ENCODE measurements at places on chromosomes 11 and 22.

GRCh38 chr22:37533995-37534394 lies 14.8 kb upstream of the CARD10 start:
- peak overlapping the region; percentile 53 for H3K27ac ChIP-seq
- H3K36me3 ChIP-seq = no peaks in the 10 kb centered on the region
- peaks cover 24% of the 10 kb centered on the region for H3K4me1 ChIP-seq
- DNase-seq = peak; percentile 74

GRCh38 chr22:46969491-46969890 lies 207.0 kb downstream of the TBC1D22A start:
- no peak overlapping the region for H3K4me3 ChIP-seq
- H3K27ac ChIP-seq = no peak overlapping the region
- no peaks in the 10 kb centered on the region for H3K36me3 ChIP-seq
- H3K4me1 ChIP-seq = no peaks in the 10 kb centered on the region

DNA sequence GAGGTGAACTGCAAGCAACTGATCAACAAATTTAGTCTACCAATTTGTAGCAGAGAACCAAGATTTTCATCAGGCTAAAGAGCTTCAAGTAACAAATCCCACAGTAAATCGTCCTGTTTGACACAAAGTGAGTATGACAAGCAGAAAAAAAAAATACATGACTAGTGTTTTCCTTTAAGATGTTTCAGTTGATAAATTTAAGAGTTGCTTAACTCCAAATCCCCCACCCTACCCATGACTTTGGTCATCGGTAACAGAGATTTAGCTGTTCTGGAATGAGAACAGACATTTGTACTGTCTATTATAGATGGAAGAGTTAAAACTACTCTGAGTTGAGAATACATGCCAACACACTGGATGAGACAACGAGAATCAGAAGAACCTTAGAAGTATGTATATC lies 165.0 kb upstream of the MTMR2 start:
- H3K4me3 ChIP-seq = no peak overlapping the region
- H3K27me3 ChIP-seq = no peaks in the 10 kb centered on the region
- DNase-seq = no peak

- no peaks in the 10 kb centered on the region for H3K36me3 ChIP-seq
- DNase-seq = no peak
- no peak overlapping the region for H3K4me3 ChIP-seq
- H3K27me3 ChIP-seq = no peaks in the 10 kb centered on the region
Measured at GRCh38 chr11:3886985-3887384, 31.5 kb downstream of the STIM1 start.

GRCh38 chr11:78516281-78516680 lies 58.4 kb downstream of the NARS2 start:
- DNase-seq = no peak
- no peaks in the 10 kb centered on the region for H3K4me1 ChIP-seq
- H3K4me3 ChIP-seq = no peak overlapping the region
- no peaks in the 10 kb centered on the region for H3K27me3 ChIP-seq
- H3K27ac ChIP-seq = no peak overlapping the region

DNA sequence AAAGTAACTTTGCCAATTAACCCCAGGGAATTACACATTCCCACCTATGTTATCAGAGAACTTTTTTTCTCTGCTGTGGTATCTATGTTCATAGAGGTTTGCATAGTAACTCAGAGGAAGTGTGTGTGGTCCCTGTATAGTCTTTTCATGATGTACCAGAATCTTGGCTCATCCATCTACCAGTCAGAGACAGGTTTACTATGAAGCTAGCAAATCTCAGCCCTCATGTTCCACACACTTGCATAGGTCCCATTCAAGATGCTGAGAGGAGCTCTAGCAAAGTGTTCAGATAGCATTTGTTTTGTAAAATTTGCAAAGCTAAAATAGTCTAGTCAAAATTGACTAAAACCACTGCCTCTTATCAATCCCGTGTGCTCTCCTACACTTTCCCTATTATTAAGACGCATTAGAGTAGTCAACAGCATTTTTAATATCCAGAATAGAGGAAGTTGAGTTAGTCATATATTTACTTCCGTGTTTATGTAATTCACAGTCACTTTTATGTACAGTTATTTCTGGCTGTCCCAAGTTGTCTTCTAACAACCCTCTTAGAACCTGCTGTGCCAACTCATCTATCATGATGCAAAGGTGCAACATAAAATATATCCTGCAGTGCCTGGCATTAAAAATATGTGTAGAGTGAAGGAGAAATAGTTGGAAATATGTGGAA lies 184.2 kb downstream of the FAM76B start:
- H3K27me3 ChIP-seq = 0 out of 2 replicates have a peak, but pooled peaks cover 7% of the 10 kb centered on the region
- H3K4me3 ChIP-seq = no peak overlapping the region
- DNase-seq = peak; percentile 12
- H3K36me3 ChIP-seq = no peaks in the 10 kb centered on the region

GRCh38 chr11:74636630-74637184 lies 44.3 kb downstream of the POLD3 start:
- peak overlapping the region; percentile 44 for H3K27ac ChIP-seq
- H3K4me3 ChIP-seq = no peak overlapping the region
- DNase-seq = peak; percentile 80
- peaks cover 20% of the 10 kb centered on the region for H3K4me1 ChIP-seq

DNA sequence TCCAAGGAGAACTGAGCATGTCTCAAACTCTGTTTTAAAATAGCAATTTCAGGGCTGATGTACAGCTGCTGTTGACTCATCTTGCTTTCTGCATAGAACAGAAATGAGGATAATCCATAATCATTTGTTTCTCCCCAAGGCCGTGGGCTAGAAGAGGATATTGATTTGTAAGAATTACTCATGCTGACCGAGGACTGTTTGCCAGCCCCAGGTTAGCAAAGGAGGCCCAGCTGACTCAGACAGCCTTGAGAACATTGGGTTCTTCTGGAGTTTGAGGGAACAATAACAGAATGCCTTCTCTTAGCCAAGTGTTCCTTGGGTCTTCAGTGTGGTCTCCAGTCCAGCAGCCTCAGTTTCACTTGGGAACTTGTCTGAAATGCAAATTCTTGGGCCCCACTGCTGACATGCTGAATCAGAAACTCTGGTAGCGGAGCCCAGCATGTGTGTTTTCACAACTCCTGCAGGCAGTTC lies 92.0 kb downstream of the ZC3H12C start:
- DNase-seq = peak; percentile 82
- H3K4me3 ChIP-seq = no peak overlapping the region
- H3K27ac ChIP-seq = peak overlapping the region; percentile 63
- peaks cover 37% of the 10 kb centered on the region for H3K4me1 ChIP-seq

GRCh38 chr11:43576803-43577521 lies 103.6 kb upstream of the HSD17B12 start:
- no peak overlapping the region for H3K4me3 ChIP-seq
- H3K27ac ChIP-seq = no peak overlapping the region
- peaks cover 67% of the 10 kb centered on the region for H3K27me3 ChIP-seq
- H3K36me3 ChIP-seq = no peaks in the 10 kb centered on the region
- peak; percentile 48 for DNase-seq

DNA sequence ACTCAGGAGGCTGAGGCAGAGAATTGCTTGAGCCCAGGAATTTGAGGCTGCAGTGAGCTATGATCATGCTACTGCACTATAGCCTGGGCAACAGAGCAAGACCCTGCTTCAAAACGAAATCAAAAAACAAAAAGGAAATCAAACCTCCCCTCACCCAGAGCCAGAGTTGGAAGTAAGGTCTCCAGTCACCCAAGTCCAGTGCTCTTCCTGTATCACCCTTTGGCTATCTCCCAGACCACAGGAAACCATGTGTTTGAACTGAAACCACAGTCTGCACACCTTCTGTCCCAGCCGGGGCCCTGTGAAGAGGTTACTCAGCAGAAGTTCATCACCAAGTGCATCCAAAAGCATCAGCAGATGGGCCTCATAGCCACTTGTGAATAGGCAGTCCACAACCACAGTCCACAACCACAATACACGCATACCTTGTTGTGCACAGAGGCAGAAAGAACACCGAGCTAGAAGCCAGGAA lies 4.6 kb downstream of the MYH9 start:
- peaks cover 10% of the 10 kb centered on the region for H3K36me3 ChIP-seq
- H3K4me1 ChIP-seq = peaks cover 34% of the 10 kb centered on the region
- peak; percentile 87 for DNase-seq
- no peaks in the 10 kb centered on the region for H3K27me3 ChIP-seq

DNA sequence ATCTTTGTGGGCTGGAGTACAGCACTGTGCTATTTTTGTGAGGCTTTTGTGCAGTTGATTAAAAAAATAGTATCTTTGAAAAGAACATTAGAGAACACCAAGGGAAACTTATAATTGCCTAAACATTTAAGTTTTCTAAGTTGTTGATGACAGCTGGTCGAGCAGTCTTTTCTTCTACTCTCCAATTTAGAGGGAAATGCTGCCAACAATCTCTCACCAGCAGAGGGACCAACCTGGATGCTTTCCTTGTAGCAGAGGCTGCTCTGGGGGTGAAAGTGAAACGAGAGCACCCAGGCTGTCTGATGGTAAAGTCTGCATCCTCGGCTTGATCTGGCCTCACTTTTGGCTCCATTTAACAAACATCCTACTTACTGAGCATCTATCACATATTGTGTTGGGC lies 1286.5 kb upstream of the TENM4 start:
- DNase-seq = peak; percentile 44
- peaks cover 10% of the 10 kb centered on the region for H3K4me1 ChIP-seq
- H3K36me3 ChIP-seq = no peaks in the 10 kb centered on the region
- no peak overlapping the region for H3K27ac ChIP-seq
- no peak overlapping the region for H3K4me3 ChIP-seq

GRCh38 chr22:24883432-24883831 lies 63.1 kb downstream of the LHFPL7 start:
- no peaks in the 10 kb centered on the region for H3K4me1 ChIP-seq
- no peak for DNase-seq
- no peaks in the 10 kb centered on the region for H3K27me3 ChIP-seq

GRCh38 chr22:43088984-43089717 lies at the start of gene TTLL1:
Gene TTLL1, minus strand, starts transcription at chr22:43089391. Its CDS starts 13,805 bp downstream, at chr22:43075586.
- H3K36me3 ChIP-seq = no peaks in the 10 kb centered on the region
- H3K4me1 ChIP-seq = peaks cover 5% of the 10 kb centered on the region
- peak within 1 kb of the TSS; percentile 46 for H3K27ac ChIP-seq
- peak; percentile 85 for DNase-seq
- H3K27me3 ChIP-seq = no peaks in the 10 kb centered on the region

- no peak for DNase-seq
- H3K27ac ChIP-seq = no peak overlapping the region
- H3K36me3 ChIP-seq = no peaks in the 10 kb centered on the region
- H3K27me3 ChIP-seq = peaks cover 18% of the 10 kb centered on the region
- H3K4me1 ChIP-seq = no peaks in the 10 kb centered on the region
- H3K4me3 ChIP-seq = no peak overlapping the region
Measured at GRCh38 chr11:43874738-43875137, 5.9 kb upstream of the ALKBH3 start.

DNA sequence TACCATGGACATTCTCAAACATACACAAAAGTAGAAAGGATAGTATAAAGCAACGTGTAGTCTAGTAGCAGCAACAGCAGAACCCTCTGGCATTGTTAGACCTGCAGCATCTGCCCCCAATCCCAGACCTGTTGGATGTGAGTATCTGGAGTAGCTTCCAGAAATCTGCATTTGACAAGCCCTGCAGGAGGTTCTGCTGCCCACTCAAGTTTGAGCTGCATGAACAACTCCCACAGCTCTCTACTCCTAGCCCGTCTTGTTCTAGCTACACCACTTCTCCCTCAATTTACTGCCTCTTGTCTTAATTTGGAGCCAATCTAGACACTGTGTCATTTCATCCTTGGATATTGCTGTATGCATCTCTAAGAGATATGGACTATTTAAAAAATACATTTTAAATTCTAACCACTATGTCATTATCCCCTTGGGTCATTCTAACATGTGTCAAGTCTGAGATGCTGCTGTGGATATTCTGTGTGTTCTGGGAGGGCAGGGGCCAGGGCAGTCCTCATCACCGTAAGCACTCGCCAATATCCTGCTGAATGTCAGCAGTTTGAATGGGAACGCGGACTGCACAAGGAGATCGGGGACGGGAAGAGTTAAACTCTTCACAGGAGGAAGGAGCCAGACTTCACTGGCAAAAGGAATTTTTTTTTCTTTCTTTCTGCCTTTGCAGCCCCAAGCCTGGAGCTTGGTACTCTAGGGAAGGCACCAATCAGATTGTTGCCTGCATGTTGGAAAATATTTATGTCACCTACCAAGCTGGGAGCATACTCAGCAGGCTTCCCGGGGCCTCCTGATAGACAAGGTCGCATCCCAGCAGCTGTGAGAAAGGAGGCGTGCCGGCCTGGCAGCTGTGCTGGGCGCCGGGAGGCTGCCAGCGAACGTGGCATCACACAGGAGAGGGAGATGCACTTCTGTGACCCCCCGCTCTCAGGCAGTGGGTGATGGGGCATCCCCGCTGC lies 429.0 kb downstream of the MIAT start:
- H3K27ac ChIP-seq = no peak overlapping the region
- H3K4me1 ChIP-seq = no peaks in the 10 kb centered on the region
- H3K27me3 ChIP-seq = no peaks in the 10 kb centered on the region
- DNase-seq = no peak
- no peaks in the 10 kb centered on the region for H3K36me3 ChIP-seq
- no peak overlapping the region for H3K4me3 ChIP-seq

DNA sequence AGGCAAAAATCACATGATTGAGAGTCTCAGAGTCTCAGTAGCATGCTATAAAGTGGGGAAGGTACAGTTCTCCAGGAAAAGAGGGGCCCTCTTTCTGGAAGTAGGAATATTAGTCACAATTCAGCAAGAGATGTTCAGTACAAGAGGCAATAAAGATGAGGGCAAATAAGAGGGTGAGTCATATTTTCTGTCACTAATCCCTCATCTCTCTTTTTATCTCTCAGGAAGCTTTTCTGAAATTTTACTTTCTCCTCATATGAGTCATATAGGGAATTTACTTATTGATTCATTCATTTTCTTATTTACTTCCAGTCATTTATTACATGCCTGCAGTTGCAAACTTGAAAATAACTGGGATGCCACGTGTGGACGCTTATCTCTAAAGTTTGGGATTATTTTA lies 3.4 kb upstream of the NXPE1 start:
- peak overlapping the region; percentile 95 for H3K27ac ChIP-seq
- no peaks in the 10 kb centered on the region for H3K27me3 ChIP-seq
- peak overlapping the region; percentile 43 for H3K4me3 ChIP-seq
- no peaks in the 10 kb centered on the region for H3K36me3 ChIP-seq
- peaks cover 18% of the 10 kb centered on the region for H3K4me1 ChIP-seq
- peak; percentile 88 for DNase-seq

GRCh38 chr11:95230810-95231126 lies 234 bp downstream of the SESN3 start:
- no peaks in the 10 kb centered on the region for H3K36me3 ChIP-seq
- H3K27me3 ChIP-seq = peaks cover 61% of the 10 kb centered on the region

GRCh38 chr11:108614086-108614485 lies 20.5 kb upstream of the EXPH5 start:
- no peak overlapping the region for H3K4me3 ChIP-seq
- H3K4me1 ChIP-seq = peaks cover 44% of the 10 kb centered on the region
- H3K36me3 ChIP-seq = no peaks in the 10 kb centered on the region
